ENCODE measurements at places on chromosomes 4 and X. TPM values are rescaled to one million over a fixed set of nuclear protein-coding genes. Genes with fewer than 3 reads are reported as not detected.

The ARL9 gene
- polyA plus RNA-seq: 0.68 TPM

The SUPT20HL2 gene
- not detected for polyA plus RNA-seq

The BMP3 gene
- 0.11 TPM for polyA plus RNA-seq

The ZNF674 gene
- polyA plus RNA-seq: 4.0 TPM

The VEGFC gene
- polyA plus RNA-seq: 30.1 TPM

The SSX4 gene
- polyA plus RNA-seq: not detected

The ASB12 gene
- polyA plus RNA-seq: not detected
